NCI-H1436 (cell line): ENCODE measurements at places on chromosomes 16 and 17.
A peak's percentile ranks its signal among the peaks of the same experiment; 100 is the strongest.

- no peak for DNase-seq
These were observed 452.2 kb upstream of the EEF2KMT start for GRCh38 chr16:5549802-5550201.

DNA sequence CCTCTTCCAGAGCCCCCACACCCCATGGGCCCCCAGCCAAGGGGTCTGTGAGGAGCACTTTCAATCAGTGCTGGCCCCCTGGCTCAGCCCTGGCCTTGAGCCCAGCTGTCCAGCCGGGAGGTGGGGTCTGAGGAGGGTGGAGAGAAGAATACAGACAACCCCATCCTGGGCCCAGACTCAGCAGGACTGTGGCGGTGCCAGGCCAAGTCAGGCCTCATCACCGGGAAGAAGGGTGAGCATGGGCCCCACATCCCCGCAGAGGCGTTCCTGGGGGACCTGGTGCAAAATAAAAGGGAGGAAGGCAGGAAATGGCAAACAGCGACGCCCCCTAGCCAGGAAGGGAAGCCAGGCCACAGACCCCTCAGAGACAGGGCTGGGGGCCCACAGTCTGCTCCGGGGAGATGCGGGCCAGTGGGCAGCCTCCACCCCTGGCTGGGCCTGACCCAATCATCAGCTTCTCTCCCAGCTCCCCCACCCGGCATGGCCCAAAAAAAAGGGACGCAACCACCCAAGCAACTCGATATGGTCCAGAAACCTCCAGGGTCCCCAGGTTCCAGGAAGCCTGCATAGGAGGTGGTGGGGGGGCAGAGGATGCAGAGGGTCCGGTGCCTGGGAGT lies 20.6 kb downstream of the ZNF423 start:
- no peak for DNase-seq

- DNase-seq: peak; percentile 26
These were observed 1.3 kb downstream of the HGS start for GRCh38 chr17:81685108-81685507.

DNA sequence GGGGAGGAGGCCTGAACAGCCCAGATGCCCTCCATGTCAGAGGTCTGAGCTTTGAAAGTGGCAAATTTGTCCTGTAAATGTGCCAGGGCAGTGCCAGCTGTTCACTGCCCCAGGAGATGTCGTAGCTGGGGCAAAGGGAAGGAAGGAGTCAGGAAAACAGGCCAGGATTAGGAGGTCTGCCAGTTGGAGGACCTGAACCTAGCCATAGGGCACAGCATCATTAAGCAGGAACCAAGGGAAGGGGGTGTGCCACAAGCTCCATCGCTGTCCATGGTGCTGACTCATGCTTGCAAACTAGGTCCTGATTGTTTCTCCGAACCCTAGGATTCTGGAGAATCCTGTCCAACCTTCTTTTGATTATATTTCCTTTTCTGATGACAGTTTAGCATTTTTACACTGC lies 124.2 kb downstream of the TMEM132E start:
- no peak for DNase-seq

DNA sequence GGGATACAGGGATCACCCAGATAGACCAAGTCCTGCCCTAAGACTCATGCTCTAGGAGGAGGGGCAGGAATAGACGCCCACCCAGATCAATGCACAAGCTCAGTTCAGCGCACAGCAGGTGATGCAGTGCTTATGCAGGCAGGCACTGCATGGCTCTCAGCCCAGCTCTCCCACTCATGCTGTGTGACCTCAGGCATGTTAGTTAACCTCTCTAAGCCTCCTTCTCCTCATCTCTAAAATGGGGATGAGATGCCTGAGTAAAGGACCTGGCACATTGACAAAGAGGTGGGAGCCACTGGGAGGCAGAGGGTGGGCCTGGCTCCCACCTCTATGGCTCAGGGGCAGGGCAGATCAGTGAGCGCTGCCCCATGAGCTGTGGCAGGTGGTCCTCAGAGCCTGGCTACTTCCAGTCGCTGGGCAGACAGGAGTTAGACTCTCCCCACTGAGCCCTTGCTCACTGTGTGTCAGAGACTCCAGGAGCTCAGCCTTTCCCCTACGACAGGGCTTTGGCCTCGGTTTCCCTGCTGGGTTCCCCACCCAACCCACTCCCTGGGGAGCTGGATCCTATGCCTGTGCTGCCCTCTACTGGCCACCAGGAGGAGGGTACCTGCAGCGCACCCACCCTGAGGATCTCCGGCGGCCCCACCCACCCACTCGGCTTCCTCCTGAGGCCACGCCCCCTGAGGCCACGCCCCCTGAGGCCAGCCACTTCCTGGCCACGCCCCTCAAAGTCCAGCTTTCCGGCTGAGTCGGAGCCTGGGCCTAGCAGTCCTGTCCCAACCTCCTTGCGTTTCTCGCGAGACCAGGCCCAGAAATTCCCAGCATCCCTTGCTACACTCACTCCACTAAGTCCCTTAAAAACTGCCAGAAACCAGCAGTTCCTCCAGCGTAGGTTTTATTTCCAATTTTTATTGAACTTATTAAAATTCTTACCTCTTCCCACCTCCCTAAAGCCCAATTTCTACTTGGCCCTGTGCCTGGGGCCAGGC lies 196.1 kb downstream of the GSG1L start:
- peak; percentile 35 for DNase-seq

GRCh38 chr16:87966064-87966645 lies 14.9 kb downstream of the BANP start:
- DNase-seq: no peak

DNA sequence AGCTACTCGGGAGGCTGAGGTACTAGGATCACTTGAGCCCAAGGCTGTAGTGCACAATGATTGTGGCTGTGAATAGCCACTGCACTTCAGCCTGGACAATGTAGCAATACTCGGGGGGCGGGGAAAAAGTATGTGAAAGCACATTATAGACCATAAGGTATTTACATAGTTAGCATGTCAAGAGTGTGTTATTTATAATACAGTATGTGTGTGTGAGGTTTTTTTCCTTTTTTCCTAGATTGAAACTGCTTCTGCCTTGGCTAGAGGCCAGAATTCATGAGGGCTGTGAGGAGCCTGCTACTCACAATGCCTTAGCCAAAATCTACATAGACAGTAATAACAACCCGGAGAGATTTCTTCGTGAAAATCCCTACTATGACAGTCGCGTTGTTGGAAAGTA lies 30.5 kb downstream of the PTRH2 start:
- DNase-seq: no peak

GRCh38 chr16:1741553-1742165 lies 29.7 kb downstream of the NME3 start:
- no peak for DNase-seq

GRCh38 chr16:60419859-60420258 lies 1616.4 kb downstream of the CDH8 start:
- DNase-seq: no peak

DNA sequence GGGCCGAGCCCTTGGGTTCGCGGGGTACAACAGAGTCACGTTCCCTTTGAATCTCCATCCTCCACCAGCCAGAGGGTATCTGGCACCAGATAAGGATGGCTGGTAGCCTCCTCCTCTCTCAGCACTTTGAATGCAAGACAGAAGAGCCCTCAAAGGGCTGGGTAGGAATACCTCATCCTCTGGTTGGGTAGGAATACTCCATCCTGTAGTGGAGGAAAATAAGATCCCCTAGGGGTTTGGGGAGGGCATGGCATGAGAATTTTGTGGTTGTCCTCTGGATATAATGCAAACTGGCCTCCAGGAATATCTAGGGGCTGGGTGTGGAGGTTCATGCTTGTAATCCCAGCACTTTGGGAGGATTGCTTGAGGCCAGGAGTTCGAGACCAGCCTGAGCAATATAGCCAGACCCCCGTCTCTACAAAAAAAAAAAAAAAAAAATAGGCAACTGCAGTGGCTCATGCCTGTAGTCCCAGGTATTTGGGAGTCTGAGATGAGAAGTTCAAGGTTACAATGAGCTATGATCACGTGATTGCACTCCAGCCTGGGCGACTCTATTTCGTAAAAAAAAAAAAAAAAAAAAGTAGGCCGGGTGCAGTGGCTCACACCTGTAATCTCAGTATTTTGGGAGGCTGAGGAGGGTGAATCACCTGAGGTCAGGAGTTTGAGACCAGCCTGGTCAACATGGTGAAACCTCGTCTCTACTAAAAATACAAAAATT lies 2.7 kb downstream of the IGFBP4 start:
- no peak for DNase-seq

GRCh38 chr16:47503936-47504335 lies 42.8 kb downstream of the PHKB start:
- DNase-seq: no peak

GRCh38 chr17:2398655-2399571 lies 1.9 kb downstream of the MNT start:
- peak; percentile 76 for DNase-seq

DNA sequence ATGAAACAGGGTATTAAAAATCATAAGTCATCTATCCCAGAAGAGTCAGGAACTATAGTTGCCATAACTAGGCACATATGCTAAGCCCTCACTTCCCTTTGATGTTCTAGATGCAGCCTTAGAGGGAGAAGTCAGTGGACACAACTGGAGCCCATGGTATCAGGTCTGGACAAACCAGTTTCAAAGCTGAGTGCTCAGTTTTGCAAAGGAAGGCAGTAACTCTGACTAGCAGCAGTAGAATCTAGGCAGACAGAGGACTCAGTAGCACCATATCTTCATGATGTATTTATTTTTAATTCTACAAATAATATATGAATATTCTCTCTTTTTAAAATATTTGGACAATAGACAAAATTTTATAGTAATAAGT lies 11.7 kb upstream of the FAM20A start:
- DNase-seq: no peak

GRCh38 chr16:86118467-86119307 lies 219.7 kb downstream of the IRF8 start:
- no peak for DNase-seq

GRCh38 chr16:57970970-57971369 lies at the start of gene CNGB1:
TSS of gene CNGB1 (minus strand) at chr16:57971128. CDS start at chr16:57967286, 3,842 bp downstream.
- peak; percentile 19 for DNase-seq

DNA sequence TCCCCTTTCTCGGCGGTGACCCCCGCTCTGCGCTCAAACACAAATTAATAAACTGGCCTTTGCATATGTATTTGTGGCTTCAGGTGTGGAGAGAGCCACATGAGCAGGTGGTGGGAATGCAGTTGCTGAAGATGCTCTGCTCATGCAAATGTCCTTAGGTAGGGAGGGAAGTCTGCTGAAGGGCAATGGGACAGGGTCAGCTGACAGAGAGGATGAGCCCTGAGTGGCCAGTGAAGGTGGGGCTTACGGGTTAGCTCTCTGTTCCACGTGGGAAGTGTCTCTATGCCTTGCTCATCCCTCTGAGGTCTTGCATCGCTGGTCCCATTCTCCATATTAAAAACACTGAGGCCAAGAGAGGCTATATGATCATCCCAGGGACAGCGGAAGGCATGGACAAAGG lies 74.2 kb upstream of the CCL1 start:
- no peak for DNase-seq

GRCh38 chr16:66344533-66345145 lies 21.9 kb upstream of the CDH5 start:
- peak; percentile 40 for DNase-seq

DNA sequence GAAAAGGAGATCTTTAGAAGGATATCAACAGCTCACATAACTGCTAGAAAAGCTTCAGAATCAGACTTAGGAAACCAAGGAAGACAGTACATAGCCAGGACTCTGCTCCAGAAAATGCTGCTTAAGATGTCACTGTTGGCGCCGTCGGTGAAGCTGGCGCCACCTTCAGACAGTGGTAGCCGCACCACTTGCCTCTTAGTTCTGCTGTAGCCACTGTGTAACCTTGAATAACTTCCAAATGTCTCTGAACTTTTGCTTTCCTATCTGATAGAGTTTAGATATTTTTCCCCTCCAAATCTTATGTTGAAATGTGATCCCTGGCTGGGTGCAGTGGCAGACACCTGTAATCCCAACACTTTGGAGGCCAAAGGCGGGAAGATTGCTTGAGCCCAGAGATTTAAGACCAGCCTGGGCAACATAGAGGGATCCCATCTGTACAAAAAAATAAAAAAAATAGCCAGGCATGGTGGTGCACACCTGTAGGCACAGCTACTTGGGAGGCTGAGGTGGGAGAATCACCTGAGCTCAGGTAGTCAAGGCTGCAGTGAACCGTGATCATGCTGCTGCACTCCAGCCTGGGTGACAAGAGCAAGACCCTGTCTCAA lies 6.3 kb upstream of the USP31 start:
- no peak for DNase-seq

DNA sequence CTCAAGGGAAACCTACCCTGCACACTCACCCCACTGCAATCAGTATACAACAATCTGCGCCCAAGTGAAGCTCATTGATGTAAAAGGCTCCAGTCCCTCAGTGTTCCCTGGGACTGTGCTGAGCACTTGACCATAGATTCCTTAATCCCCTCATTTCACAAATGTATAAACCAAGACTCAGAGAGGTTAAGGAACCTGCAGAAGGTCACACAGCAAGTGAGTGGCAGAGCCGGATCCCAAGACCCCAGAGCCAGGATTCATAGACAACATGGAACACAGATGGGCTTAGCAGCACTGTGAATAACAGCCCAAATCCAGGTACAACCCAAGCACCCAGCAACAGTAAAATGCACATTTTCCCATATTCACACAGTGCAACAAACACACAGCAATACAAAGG lies 225.7 kb downstream of the C16orf78 start:
- no peak for DNase-seq

DNA sequence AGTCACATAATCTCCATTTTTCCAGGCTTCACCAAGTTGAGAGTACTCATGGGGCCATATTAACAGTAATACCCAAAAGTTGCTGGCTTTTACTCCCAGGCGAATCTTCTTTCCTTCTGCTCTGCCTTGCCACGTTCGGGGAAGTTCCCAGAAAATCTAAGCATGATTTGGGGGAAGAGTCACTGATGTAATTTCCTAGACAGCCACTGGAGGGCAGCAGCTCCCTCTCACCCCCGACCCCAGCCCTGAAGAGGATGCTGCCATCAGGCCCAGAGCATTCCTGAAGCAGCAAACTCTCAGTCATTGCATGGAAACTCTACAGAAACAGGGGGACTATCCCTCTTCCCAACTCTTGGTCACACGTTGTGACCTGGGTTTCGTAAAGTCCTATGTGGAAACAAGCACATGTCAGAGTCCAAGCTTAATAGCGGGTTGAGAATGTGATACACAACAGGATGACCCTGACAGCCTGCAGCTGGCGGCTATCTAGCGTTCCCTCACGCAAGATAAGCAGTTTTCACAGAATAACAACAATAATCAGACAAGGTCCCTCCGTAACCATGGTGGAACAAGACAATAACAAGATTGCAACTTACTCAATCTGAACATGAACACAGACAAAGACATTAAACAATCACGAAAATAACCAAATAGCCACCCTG lies 43.8 kb upstream of the DHX40 start:
- DNase-seq: peak; percentile 74

GRCh38 chr16:6250511-6250910 lies 1082.1 kb upstream of the RBFOX1 start:
- DNase-seq: no peak

GRCh38 chr17:69869667-69870066 lies 205.4 kb upstream of the KCNJ16 start:
- no peak for DNase-seq
